Left ventricle myocardium inferior (tissue), 1 donor: ENCODE measurements at places on chromosomes 5 and 9. TPM values are rescaled to one million over a fixed set of nuclear protein-coding genes. Genes with fewer than 3 reads are reported as not detected.

PDE6A gene
- total RNA-seq, result 0.22 TPM

- no peaks in the 10 kb centered on the region for H3K4me1 ChIP-seq
- H3K36me3 ChIP-seq, result no peaks in the 10 kb centered on the region
- no peak overlapping the region for H3K27ac ChIP-seq
- H3K4me3 ChIP-seq, result no peak overlapping the region
Observed at GRCh38 chr5:127260686-127261085, 29.9 kb upstream of the MEGF10 start.

DNA sequence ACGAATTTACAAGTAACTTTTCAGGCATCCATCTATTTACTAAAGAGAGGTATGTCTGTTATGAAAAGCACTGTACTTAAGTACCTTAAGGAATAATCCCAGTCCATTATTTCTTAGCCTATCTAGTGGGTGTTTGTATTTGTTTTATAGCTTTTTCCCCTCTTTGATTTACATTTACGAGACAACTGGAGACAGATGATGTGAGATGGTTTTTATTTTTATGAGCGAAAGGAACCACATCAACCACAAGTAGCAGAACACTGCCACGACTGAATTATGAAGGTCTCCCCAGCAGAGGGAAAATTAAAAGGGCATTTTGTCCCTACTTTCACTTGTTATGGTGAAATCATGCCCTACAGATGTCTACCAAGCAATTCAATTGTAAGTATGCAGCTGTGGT is 357.8 kb downstream of the NFIB start:
- no peak overlapping the region for H3K27ac ChIP-seq
- H3K27me3 ChIP-seq, result no peaks in the 10 kb centered on the region
- DNase-seq, result no peak

PCDHA6 gene
- not detected for total RNA-seq

DNA sequence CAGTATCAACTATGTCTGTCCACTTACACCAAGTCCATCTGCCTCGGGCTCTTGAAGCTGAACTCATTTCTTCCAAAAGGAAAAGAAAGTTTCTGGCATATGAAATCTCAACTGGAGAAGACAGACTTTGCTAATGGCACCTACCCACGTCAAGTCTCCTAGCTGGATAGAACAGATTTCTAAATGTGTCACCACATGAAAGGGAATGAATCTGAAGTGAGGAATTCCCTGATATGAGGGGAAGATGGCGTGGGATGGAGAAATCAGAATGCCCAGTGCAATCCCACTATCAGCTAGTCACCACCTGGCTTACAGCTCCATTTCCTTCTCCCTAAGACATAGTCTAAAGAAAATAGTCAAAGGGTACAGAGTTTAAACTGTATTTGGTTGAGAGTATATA is 144.7 kb downstream of the PAPPA start:
- DNase-seq, result no peak
- no peak overlapping the region for H3K27ac ChIP-seq
- H3K4me3 ChIP-seq, result no peak overlapping the region
- H3K36me3 ChIP-seq, result no peaks in the 10 kb centered on the region
- no peaks in the 10 kb centered on the region for H3K4me1 ChIP-seq

DNA sequence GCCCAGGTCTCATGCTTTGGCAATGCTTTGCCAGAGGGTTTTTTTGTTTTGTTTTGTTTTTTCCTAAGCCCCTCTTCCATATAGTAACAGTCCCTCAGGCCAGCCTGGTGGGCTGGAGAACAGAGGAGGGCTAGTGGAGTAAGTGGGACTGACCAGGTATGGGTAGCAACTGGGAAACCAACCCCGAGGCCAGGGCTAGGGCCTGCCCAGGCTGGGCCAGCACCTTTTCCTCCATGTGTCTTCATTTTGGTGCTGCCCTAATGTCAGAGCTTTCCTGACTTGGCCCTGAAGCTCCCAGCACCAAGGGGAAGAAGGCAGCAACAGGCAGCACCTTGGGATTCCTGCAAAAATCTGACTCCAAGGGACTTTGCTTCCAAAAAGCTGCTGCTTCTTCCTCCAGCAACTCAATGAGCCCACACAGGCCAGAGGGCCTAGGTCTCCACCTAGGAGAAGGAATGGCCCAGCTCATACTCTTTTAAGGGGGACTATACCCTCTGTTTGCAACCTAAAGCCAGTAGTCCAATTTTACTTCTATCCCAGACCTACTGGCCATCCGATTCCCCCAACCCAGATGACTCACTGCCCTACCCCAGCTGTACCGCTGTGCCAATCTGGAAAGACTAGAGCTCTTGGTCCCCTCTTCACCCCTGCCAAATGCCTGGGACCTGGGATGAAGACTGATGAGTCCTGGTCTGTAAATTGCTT is 105.1 kb downstream of the PSD2 start:
- H3K4me3 ChIP-seq, result no peak overlapping the region
- DNase-seq, result no peak
- no peak overlapping the region for H3K27ac ChIP-seq

- H3K27me3 ChIP-seq, result no peaks in the 10 kb centered on the region
- no peak overlapping the region for H3K27ac ChIP-seq
- H3K36me3 ChIP-seq, result peaks cover 48% of the 10 kb centered on the region
- no peak for DNase-seq
Observed at GRCh38 chr5:143147902-143148301, 255.6 kb downstream of the NR3C1 start.

- H3K4me1 ChIP-seq, result no peaks in the 10 kb centered on the region
- DNase-seq, result no peak
- no peak overlapping the region for H3K27ac ChIP-seq
- no peak overlapping the region for H3K4me3 ChIP-seq
- H3K36me3 ChIP-seq, result no peaks in the 10 kb centered on the region
- H3K27me3 ChIP-seq, result no peaks in the 10 kb centered on the region
Observed at GRCh38 chr5:18970000-18970399, 1018.0 kb downstream of the CDH18 start.

PITX1 gene
- total RNA-seq, result not detected

FBP2 gene
- total RNA-seq, result 0.33 TPM

GRCh38 chr5:52706775-52707174 is 80.9 kb upstream of the ITGA1 start:
- peaks cover 63% of the 10 kb centered on the region for H3K4me1 ChIP-seq
- H3K27ac ChIP-seq, result peak overlapping the region; percentile 65
- no peaks in the 10 kb centered on the region for H3K36me3 ChIP-seq
- no peaks in the 10 kb centered on the region for H3K27me3 ChIP-seq
- H3K4me3 ChIP-seq, result no peak overlapping the region

KLF9 gene
- total RNA-seq, result 52.8 TPM

GRCh38 chr9:90065851-90066250 is 461.0 kb downstream of the GADD45G start:
- no peaks in the 10 kb centered on the region for H3K27me3 ChIP-seq
- DNase-seq, result no peak
- H3K4me1 ChIP-seq, result no peaks in the 10 kb centered on the region
- H3K4me3 ChIP-seq, result no peak overlapping the region
- H3K36me3 ChIP-seq, result no peaks in the 10 kb centered on the region
